ENCODE measurements at places on chromosomes 16 and 17.

DNA sequence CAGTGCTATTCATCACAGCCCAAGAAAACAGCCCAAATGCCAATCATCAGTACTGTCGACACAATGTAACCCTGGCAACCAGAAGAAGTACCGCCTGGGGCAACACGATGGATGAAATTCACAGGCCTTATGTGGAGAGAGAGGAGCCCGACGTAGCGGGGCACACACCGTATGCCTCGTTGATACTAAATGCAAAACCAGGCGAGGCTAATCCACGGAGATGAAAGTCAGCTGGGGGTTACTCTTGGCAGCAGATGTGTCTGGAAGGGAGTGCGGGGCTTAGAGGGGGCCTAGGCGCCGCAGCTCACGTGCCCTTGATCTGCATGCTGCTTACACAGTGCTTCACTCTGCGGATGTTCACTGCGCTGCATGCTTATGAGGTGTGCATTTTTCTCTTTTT, 29.8 kb downstream of the ITGAE start:
- DNase-seq: no peak

- no peak for DNase-seq
Measured at GRCh38 chr16:21159281-21159951, 942 bp downstream of the LDAF1 start.

DNA sequence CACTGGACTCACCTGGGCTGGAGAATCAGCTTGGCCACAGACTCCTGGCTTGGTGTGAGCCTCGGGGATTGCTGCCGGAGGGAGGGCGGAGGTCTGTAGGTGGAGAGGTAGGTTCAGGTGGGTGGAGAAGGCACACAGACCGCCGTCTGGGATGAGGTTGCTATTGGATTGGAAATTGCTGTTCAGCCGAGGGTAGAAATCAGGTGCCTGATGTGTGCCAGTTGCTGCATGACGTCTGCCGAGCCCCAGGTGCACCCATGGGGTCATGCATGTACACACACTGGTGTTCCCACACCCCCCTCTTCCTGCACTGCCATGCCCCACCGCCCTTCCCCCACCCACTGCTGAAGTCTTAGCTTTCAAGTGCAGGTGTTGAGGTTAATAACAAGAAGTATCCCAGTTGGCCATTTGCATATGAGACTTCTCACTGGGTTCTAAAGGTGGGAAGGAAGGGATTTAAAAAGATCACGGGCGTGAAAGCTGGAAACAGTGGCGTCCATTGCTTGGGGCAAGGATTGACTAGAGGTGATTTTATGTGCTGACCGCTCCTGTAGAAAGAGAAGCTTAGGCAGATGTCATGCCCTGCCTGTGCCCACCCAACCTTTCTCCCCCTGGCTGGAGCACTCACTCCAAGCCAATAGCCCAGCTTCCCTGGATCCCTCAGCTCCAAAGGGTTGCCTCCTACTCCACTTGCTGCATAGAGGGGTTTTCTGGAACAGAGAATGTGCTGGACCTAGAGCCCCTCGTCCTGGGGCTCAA, 193.6 kb downstream of the CCDC182 start:
- no peak for DNase-seq

DNA sequence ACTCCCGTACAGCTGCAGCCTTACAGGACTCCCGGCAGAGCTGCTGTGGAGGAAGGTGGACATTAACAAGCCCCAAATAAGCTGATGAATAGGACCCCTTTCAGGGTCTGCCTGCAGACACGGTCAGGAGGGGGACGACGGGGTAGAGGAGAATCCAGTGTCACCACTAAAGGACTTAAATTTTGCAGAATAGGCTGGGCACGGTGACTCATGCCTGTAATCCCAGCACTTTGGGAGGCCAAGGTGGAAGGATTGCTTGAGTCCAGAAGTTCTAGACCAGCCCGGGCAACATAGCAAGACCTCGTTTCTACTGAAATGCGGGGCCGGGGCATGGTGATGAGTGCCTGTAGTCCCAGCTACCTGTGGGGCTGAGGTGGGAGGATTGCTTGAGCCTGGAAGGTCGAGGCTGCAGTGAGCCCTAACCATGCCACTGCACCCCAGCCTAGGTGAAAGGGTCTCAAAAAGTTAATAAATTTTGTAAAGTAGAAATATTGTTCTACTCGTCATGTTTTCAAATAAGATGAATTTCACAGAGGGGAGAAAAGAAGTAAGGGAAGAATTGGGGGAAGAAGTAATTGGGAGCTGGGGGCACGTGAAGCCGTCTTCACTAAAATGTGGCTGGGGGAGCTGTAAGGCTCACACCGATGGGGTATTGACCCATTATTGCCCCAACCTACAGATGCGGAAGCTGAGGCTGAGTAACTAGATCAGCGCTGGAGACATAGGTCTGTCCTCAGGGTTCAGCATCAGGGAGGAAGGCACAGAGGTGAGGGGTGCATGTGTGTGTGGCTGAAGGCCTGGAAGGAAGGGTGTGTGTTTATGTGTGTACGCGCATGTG, 4.7 kb downstream of the LITAFD start:
- no peak for DNase-seq

GRCh38 chr16:70395345-70395901, 43.5 kb downstream of the ST3GAL2 start:
- peak; percentile 40 for DNase-seq

GRCh38 chr16:54253118-54253517, 33.5 kb downstream of the IRX3 start:
- no peak for DNase-seq

- no peak for DNase-seq
Measured at GRCh38 chr17:65398040-65398787, 163.2 kb downstream of the AXIN2 start.

- DNase-seq: no peak
Measured at GRCh38 chr16:27508476-27508875, 41.2 kb downstream of the GTF3C1 start.

DNA sequence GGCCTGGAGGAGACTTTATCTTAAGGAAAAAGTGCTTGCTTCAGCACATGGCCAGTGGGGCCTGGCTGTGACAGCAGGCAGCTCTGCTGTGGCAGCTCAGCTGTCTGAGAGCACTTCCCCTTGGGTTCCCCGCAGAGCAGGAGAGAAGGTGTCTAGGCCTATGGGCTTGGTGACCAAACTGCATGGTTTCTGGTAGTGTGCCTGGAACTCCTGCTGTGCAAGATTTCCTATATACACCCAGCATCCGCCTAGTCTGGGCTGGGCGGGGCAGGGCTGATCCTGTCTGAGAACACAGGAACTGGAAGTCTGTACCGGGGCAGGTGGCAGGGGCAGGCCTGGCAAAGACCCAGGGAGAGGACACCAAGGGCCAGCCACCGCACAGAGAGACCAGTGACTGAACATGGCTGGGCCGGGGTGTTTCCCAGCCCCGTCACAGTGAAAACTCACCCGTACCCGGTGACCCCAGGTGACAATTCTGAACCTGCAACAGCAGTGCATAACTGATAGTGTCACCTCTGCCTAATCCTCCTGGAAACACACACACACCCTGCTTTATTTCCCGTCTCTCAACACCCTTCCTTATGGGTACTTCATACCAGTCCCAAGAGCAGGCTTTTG, 39.3 kb downstream of the CHD9 start:
- peak; percentile 8 for DNase-seq

- DNase-seq: no peak
Measured at GRCh38 chr17:251531-251930, 70.1 kb upstream of the DOC2B start.

DNA sequence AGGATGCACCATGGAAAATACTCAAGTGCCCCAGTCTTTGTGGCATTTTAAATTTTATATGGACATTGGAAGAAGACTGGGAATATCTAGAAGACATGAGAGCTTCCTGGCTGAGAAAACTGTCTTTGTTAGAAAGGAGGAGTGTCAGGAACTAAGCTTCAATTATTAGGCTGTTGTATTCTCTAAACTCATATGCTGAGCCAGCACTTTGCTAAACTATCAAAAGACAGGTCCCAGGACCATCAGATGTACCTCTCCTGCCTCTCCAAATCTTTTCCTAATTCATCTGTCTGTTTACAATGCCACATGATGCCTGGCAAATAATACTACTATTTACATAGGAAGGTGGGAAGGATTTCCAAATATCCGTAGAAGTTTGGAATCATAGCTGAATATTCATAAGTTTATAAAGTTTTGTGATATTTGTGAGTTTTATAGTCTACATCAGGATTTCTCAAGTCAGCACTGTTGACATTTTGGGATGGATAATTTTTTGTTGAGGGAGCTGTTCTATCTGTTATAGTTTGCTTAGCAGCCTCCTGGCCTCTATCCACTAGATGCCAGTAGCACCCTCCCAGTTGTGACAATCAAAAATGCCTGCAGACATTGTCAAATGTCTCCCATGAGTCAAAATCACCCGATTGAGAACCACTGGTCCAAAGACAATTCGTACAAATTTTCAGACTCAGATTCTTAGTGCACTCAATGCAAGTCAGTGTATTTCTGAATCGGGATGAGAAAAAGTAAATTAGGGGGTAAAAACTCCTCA, 61.2 kb upstream of the NETO2 start:
- DNase-seq: no peak

DNA sequence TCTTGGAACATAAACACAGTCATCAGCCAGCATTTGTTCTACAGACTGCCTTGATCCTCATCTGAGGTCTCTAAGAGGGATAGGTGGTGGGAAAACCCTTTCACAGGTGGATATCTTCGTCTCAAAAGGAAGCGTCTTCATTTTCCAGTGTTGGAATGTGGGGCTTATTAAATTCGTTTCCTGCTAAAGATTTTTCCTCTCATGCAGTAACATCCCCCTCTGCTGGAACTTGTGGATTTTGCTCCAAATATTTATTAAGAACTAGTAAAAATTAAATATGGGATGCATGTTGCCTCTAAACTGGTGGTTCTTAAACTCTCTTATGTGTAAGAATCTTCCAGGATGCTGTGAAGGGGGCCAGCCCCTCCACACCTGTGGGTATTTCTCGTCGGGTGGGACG, 20.1 kb upstream of the MLYCD start:
- DNase-seq: no peak

DNA sequence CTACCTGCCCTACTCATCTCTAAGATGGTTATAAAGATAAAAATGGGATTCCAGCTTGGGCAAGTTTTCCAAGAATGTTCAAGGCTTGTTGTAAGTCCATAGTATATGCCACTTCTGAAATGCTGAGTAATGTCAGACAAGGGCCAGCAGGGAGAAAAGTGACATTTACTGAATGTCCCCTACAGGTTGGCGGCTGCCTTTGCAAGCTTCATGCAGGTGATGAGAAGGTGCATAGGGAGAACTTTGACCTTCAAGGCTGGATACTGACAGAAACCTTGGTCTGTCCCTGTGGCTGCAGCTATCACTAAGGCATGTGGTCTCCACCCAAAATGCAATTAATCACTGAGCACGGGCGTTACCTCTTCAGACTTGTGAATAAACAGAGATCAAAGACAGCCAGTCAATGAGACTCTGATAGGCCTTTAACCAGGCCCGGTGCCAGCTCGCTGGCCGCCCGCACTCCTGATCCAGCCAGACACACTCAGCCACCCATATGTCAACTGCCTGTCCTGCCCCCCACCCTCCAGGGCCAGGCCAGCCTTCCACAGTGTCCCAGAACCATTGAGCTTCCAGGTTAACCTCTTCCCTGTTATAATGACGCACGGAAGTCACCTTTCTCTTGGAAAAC, 26.8 kb upstream of the AXIN2 start:
- DNase-seq: no peak

GRCh38 chr16:29906520-29907244, 6.4 kb downstream of the ASPHD1 start:
- DNase-seq: no peak

DNA sequence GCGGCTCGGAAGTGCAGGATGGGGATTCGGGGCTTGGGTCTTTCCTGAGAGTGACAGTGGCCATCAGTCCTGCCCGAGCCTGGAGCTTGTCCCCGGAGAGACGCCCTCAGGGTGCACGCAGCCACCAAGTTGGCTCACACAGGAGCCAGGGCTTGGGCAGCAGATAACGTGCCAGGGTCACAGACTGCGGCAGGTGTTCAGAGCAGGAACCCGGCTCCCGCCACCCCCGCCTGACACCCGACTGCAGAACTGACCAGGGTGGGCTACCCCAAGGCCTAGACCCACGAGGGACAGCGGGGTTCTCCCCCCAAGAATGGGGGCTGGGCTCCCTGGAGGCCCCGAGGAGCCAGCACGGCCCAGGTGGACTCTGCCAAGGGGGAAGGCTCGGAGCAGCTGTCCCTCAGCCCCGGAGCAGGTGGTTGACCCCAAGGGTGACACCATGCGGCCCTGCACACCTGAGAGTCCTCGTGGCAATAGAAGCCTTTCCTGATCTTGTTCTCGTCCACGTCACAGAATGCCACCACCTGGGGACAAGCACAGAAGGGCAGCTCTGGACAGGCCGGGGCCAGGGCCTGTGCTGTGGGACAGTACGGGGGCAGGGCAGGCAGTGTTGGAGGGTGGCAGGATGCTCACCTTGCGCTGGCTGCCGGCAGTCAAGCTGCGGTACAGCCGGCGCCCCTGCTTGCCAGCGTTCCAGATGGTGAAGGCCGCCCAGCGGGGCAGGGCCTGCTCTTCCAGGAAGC, 117.1 kb upstream of the ZNF750 start:
- DNase-seq: no peak

DNA sequence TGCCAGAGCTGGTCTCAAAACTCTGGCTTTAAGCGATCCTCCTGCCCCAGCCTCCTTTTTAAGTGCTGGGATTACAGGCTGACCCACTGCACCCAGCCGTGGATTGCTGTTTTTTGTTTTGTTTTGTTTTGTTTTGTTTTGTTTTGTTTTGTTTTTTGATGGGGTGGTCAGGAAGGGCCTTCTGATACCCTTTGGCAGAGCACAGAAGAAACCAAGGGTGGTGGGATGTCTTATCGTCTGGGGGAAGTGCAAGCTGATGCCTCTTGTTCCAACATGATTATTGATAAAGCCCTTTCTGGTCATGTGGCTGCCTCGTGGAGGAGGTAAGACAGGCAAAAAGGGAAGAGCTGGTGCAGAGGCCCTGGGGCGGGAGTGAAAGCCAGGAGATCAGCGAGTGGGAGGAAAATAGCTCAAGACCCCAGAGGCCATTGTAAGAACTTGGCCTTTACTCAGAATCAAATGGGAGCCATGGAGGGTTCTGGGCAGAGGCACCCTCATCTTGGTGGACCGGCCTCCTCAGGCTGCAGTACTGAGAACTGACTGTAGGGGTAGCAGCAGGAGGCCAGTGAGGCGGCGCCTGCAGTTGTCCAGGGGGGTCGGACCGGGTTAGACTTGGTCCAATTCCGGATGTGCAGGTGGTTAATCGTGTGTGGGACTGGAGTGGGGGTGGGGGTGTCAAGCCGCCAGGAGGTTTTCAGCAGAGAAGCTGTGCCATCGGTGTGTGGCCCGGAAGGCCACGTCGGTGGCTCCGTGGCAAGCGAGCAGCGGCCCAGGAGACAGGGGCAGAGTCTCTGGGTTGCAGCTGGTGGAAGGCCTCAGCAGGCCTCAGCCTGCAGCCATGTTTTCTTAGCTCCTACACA, 84.4 kb upstream of the GSE1 start:
- no peak for DNase-seq

GRCh38 chr16:80107900-80108299, 432.9 kb upstream of the DYNLRB2 start:
- DNase-seq: no peak

GRCh38 chr16:66365651-66366050, 840 bp upstream of the CDH5 start:
- no peak for DNase-seq

DNA sequence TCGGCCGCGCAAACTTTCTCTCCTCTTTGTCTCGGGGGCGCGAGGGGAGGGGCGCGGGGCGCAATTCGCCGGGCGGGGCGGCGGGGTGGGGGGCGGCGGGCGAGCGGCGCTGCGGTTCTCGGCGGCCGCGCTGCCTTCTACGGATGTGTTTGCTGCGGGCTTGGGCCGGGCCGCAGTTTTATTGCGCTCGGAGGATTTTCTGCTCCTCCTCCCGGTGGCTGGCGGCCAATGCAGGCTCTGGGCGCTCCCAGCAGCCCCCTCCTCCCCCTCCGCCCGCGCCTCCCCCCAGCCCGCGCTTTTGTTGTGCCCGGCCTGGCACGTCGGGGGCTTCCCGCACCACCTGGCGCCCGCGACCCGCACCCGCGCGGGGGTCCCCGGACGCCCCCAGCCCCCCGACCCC, at the start of gene TIMP2:
TSS of gene TIMP2 (minus strand) at position 154 of the 400 bp plus-strand sequence. CDS start 299 bp downstream, outside the sequence.
- peak; percentile 45 for DNase-seq

Data from activated gamma-delta T cell treated with anti-CD3 and anti-CD28 coated beads, Interleukin-2, amount 50 U/mL, for 16 hours (primary cell).